ENCODE measurements at places on chromosomes 1 and 21.

DNA sequence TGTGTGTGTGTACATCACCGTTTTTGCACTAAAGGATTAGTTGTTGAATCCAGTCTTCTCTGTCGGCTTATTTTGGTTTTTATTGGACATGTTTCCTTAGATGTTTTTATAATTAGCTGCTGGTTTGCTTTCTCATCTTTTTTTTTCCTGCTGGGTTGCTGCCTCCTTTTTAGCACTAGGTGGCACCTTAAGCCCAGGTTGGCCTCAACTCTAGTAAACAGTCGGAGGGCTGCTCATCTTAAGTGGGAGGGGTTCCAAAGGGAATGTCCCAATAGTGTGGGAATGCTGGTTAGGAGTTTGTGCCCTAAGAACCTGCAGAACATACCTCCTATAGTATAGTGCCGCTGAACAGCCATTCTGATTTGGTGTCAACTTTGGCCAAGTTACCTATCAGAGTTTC, 570.1 kb upstream of the CXADR start:
- no peak for DNase-seq

GRCh38 chr1:225603538-225604354, 49.2 kb downstream of the ENAH start:
- no peak for DNase-seq

- no peak for DNase-seq
Measured at GRCh38 chr1:73943270-73943669, 254.7 kb downstream of the LRRIQ3 start.

- DNase-seq, result no peak
Measured at GRCh38 chr1:198637916-198638437, 863 bp upstream of the PTPRC start.
